Activated CD4-positive, alpha-beta memory T cell treated with anti-CD3 and anti-CD28 coated beads for 36 hours (primary cell): ENCODE measurements at places on chromosomes 2 and 18. TPM values are rescaled to one million over a fixed set of nuclear protein-coding genes. Genes with fewer than 3 reads are reported as not detected.

RAB17 gene
- total RNA-seq: not detected

GPATCH11 gene
- 12.6 TPM for total RNA-seq

DNA sequence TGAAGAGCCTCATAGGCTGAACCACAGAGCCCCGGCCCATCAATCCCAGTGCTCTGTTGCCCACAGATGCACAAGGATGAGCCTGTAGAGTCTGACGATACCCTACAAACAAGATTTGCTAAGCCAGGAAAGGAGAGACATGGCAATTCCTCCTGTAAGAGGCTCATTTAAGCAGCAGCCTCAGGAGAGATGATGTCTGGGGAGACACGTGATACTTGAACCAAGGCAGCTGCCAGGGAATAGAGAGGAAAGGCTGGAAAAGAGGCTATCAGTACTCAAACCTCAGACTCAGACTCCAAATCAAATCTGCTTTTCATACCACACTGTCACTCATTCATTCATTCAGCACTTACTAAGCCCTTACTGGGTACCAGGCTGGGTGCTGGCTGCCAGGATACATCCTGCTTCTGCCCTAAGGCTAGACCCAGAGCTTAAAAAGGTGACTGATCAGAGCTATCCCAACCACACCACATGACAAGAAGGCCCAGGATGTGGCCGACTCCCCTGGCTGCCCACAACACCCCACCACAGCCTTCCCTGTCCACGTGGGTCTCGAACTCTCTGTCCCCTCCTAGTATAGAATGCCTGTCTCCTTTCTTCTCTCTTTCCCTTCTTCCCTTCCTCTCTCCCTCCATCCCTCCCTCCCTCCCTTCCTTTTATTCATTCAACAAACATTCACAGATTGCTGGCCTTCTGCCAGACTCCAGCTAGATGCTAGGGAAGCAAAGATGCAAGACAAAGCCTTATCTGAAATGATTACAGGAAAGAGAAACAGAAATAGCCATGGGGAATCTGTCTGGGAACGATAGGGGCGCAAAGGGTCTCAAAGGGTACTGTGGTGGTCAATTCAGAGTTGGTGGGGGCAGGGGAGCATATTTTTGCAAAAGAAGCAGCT, 23.4 kb upstream of the KCNK3 start:
- no peak for DNase-seq

DNA sequence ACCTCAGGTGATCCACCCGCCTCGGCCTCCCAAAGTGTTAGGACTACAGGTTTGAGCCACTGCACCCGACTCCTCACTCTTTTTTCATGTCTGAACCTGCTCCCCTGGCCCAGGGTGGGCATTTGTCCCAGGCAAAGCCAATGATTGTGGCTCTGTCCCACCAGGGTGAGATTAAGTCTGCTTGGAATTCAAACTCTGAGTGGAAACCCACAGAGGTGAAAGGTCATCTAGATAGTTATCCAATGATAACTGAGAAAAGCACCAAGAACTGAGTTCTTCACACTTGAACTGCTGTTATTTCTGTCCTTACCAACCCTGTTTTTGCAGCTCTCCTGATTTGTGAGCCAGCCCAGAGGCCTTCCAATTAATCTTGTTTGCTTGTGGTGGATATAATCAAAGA, 62.4 kb upstream of the ACVR1 start:
- DNase-seq: no peak
